ENCODE measurements at places on chromosomes 3 and 15. TPM values are rescaled to one million over a fixed set of nuclear protein-coding genes. Genes with fewer than 3 reads are reported as not detected.

The OXTR gene
- total RNA-seq: 1.5 TPM

GRCh38 chr15:61598655-61599054 lies 369.6 kb upstream of the RORA start:
- no peaks in the 10 kb centered on the region for H3K36me3 ChIP-seq
- H3K27me3 ChIP-seq: no peaks in the 10 kb centered on the region
- DNase-seq: no peak
- no peak overlapping the region for H3K27ac ChIP-seq

- DNase-seq: no peak
- no peak overlapping the region for H3K27ac ChIP-seq
- H3K4me1 ChIP-seq: no peaks in the 10 kb centered on the region
- H3K4me3 ChIP-seq: no peak overlapping the region
- no peaks in the 10 kb centered on the region for H3K36me3 ChIP-seq
- peaks cover 3% of the 10 kb centered on the region for H3K27me3 ChIP-seq
Observed at GRCh38 chr15:69557707-69558409, 105.2 kb downstream of the RPLP1 start.

- H3K4me3 ChIP-seq: no peak overlapping the region
- no peak for DNase-seq
- peaks cover 6% of the 10 kb centered on the region for H3K36me3 ChIP-seq
Observed at GRCh38 chr3:170862618-170863374, 7.2 kb downstream of the RPL22L1 start.

The HMG20A gene
- total RNA-seq: 43.1 TPM

The ZBTB47 gene
- 0.69 TPM for total RNA-seq

DNA sequence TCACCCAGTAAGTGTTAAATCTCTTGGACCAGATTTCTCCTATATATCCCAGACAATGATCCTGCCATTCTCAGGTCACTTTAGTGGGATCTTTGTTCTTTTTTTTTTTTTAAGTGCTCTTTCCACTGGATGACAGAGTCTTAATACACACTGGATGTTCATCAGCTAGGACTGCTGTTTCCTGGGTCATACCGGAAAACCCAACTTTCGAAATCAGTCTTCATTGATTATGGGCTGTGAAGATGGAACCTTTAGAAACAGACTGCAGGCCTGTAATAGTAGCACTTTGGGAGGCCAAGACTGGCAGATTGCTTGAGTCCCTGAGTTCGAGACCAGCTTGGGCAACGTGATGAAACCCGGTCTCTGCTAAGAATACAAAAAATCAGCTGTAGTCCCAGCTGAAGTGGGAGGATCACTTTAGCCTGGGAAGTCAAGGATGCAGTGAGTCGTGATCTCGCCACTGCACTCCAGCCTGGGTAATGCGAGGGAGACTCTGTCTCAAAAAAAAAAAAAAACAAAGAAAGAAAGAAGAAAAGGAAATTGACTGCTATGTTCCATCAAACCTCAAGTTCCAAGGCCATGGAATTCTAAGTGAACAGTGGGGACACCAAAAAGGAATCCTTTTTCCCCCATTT lies 2.3 kb downstream of the EOGT start:
- peak overlapping the region; percentile 75 for H3K4me3 ChIP-seq
- no peak for DNase-seq
- peak overlapping the region; percentile 89 for H3K27ac ChIP-seq

The CCR1 gene
- 0.51 TPM for total RNA-seq

DNA sequence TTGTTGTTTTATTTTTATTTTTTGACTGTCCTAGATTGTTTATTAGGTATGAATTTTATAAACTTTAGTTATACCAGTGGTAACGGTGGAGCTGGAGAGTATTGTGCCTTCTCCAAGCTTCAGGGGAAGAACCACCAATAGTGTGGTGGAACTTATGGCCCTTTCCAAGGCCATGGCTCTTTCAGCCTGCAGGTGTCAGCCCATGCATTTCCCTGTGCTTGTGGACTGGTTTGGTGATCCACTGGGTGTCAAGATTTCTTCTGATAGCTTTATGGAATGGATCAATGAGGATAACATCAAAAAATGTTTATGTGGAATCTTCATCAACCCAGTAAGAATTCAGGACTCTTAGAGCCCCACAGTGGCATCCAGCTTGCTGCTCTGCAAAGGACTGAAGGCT lies 19.2 kb upstream of the SCAMP5 start:
- H3K27me3 ChIP-seq: peaks cover 16% of the 10 kb centered on the region

The LTK gene
- total RNA-seq: 0.72 TPM

GRCh38 chr15:99565049-99565298 lies 810 bp upstream of the MEF2A start:
- H3K4me3 ChIP-seq: peak overlapping the region; percentile 51
- no peak for DNase-seq
- peaks cover 44% of the 10 kb centered on the region for H3K4me1 ChIP-seq
- H3K36me3 ChIP-seq: peaks cover 4% of the 10 kb centered on the region

The KNG1 gene
- not detected for total RNA-seq

The TNFAIP8L3 gene
- total RNA-seq: 0.14 TPM
